ENCODE measurements at places on chromosomes 3 and 15. TPM values are rescaled to one million over a fixed set of nuclear protein-coding genes. Genes with fewer than 3 reads are reported as not detected.

The ACAD9 gene
- 49.1 TPM for total RNA-seq

The CSPG5 gene
- 102 TPM for total RNA-seq

The ASB14 gene
- total RNA-seq: not detected

The GCSAM gene
- not detected for total RNA-seq

The CYP1A1 gene
- total RNA-seq: 0.31 TPM

The MAP6D1 gene
- 5.6 TPM for total RNA-seq

The C3orf20 gene
- total RNA-seq: 0.31 TPM

The TGM4 gene
- not detected for total RNA-seq

The STARD5 gene
- total RNA-seq: 12.8 TPM

The IL17RC gene
- total RNA-seq: 6.6 TPM

The NR2E3 gene
- not detected for total RNA-seq

The ENTPD3 gene
- total RNA-seq: 1.9 TPM

The CHAC1 gene
- total RNA-seq: 4.4 TPM

The GPR156 gene
- total RNA-seq: 9.1 TPM

The TPRG1 gene
- total RNA-seq: 2.5 TPM

The CAPN3 gene
- total RNA-seq: 1.9 TPM

The OCA2 gene
- 12.2 TPM for total RNA-seq

The IL12A gene
- 1.6 TPM for total RNA-seq

The RBP2 gene
- total RNA-seq: not detected

The FANCD2OS gene
- total RNA-seq: not detected

The SEMA6D gene
- 85.1 TPM for total RNA-seq
